HCT116 (cell line): ENCODE measurements at places on chromosomes 2 and 18. TPM values are rescaled to one million over a fixed set of nuclear protein-coding genes. Genes with fewer than 3 reads are reported as not detected.

DNA sequence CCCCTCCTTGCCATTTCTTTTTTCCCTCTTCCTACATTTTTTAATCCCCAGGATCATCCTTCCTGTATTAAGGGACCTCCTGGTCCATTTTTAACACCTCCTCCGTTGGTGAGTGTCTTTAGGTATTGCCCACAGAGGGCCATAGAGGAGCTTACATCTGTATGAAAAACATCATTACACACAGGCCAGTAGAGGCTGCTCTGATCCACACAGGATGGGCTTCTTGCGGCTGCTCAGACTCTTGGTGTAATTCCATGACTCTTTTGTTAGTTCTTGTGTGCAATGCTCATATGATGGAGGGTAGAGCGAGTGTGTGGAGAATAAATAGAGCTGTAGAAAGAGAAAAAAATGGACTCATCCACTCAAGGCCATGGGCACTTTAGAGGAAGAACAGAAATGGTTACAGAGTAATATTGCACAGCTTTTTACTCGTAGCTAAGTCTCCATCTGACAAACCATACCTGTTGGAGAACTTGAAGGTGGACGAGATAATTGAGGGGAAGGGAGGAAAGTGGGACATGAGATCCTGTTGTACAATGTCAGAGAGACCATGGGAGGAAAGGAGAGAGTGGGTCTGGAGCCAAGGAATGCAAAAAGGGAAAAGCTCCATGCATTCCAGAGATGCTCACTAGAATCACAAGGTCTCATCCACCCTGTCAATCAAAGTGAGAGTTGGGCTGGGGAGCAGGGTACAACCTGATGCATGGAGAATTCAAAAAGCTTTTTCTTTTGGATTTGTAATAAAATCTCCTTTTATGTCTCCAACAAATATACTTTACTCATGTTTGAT is 129.7 kb upstream of the TNP1 start:
- H3K27me3 ChIP-seq = peaks cover 62% of the 10 kb centered on the region
- H3K36me3 ChIP-seq = no peaks in the 10 kb centered on the region
- H3K4me3 ChIP-seq = no peak overlapping the region
- no peaks in the 10 kb centered on the region for H3K4me1 ChIP-seq
- no peak overlapping the region for H3K27ac ChIP-seq

DNA sequence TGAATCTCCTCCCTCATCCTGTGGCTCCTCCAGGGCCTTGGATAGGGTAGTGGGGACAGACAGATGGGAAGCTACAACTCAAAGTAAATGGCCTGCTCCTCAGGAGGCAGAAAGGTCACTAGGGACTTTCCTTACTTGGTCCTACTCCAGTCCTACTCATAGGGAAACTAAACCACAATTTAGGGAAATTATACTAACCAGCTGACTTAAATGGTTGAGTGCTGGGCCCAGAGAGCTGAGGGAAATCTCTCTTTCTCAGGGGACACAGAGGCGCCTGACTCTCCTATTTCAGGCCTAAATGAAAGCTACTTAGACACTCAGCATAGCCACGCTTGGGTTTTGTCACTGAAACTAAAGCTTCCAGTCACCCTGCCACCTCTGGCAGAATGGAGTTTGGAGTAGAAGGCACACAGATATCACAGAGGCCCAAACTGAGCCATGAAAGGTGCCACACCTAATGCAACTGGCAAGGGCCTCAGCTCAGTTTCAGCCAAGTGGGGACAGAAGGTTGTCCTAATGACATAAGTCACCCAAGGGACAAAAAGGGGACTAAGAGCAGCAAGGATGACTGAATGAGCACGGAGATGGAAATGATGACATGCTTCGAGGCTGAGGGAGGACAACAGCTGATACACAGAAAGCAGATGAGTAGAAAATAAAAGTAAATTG is 24.0 kb downstream of the CERKL start:
- no peak overlapping the region for H3K27ac ChIP-seq
- H3K36me3 ChIP-seq = no peaks in the 10 kb centered on the region
- no peak overlapping the region for H3K4me3 ChIP-seq
- no peak for DNase-seq
- H3K4me1 ChIP-seq = no peaks in the 10 kb centered on the region

- H3K27me3 ChIP-seq = no peaks in the 10 kb centered on the region
- H3K36me3 ChIP-seq = no peaks in the 10 kb centered on the region
Observed at GRCh38 chr2:106965611-106966010, 79.6 kb upstream of the ST6GAL2 start.

DNA sequence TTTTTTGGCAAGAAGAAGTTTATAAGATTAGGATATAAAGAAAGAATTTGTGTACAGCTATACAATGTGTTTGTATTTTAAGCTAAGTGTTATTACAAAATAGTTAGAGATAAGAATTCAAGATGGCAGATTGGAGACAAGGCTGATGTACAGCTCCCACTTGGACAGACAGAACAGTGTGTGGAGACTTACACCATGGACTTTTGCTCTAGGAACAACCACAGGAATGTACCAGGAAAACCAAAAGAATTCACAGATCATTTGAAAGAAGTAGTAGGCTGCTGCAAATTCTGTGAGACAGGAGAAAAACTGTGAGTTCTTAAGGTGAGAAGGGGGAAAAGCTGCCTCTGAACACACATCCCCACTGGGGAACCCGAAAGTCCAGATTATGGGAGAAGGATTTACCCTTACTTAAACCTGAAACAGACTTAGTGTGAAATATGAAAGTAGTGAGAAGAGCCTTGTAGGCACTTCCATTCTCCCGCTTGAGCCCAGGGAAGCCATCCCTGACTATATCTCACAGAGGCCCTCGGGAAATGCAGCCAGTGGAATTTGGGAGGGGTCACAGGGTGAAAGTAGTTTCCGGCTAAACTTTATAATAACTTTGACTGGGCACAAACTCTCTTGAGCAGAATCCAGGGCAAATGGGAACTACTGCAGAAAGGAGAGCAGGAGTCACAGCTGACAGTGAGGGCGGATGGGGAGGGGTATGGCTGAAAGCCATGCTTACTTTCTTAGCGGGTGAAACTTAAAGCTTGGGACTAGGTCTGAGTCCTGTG is 11.6 kb upstream of the RPRD1A start:
- H3K4me1 ChIP-seq = no peaks in the 10 kb centered on the region
- no peaks in the 10 kb centered on the region for H3K36me3 ChIP-seq
- H3K27me3 ChIP-seq = no peaks in the 10 kb centered on the region

DNA sequence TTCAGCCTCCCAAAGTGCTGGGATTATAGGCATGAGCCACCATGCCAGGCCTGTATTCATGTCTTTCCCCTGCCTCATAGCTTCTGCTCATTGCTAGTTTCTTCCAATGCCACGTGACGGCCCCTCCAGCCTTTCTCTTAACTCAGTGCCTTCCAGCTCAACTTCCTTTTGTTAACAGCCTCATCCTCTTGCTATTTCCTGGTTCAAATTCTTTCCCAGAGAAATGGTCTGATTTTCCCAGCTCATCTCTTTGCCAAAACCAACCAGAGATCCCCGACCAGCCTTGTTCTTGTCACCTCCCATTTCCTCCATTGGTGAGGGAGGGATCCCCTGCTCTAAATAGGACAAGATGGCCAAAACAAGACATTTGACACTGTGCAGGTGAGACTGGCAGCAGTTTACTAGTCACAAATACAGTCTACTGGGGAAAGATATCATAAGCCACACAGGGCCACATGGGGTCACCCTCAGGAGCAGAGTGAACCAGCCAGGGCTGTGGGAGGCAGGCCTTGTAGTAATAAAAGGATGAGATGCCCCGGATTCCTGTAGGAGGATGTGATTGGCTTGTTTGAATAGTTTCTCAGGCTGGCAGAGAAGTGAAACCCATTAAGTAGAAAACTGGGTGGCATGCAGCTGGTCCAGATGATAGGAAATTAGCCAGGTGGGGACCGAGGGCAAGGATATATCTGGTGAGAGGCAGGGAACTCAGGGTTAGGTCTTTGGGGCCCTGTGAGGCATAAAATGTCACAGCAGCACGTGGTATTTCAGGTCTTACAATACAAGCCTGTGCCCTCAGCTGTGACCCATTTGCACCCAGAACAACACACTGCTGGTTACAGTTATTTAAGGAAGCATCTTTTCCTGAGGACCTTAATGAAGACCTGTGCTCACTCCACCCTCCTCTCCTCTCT is 6.4 kb downstream of the CD207 start:
- no peak for DNase-seq
- H3K4me1 ChIP-seq = no peaks in the 10 kb centered on the region
- no peak overlapping the region for H3K27ac ChIP-seq
- H3K36me3 ChIP-seq = no peaks in the 10 kb centered on the region
- H3K27me3 ChIP-seq = no peaks in the 10 kb centered on the region
- H3K4me3 ChIP-seq = no peak overlapping the region

GRCh38 chr2:229922449-229923386 is at the start of gene FBXO36:
Gene FBXO36 (plus strand): TSS chr2:229922503. CDS start chr2:229922514, 11 bp downstream.
- H3K36me3 ChIP-seq = no peaks in the 10 kb centered on the region
- peak; percentile 80 for DNase-seq
- H3K27me3 ChIP-seq = no peaks in the 10 kb centered on the region
- H3K4me3 ChIP-seq = peak within 1 kb of the TSS; percentile 77
- H3K4me1 ChIP-seq = peaks cover 17% of the 10 kb centered on the region

DNA sequence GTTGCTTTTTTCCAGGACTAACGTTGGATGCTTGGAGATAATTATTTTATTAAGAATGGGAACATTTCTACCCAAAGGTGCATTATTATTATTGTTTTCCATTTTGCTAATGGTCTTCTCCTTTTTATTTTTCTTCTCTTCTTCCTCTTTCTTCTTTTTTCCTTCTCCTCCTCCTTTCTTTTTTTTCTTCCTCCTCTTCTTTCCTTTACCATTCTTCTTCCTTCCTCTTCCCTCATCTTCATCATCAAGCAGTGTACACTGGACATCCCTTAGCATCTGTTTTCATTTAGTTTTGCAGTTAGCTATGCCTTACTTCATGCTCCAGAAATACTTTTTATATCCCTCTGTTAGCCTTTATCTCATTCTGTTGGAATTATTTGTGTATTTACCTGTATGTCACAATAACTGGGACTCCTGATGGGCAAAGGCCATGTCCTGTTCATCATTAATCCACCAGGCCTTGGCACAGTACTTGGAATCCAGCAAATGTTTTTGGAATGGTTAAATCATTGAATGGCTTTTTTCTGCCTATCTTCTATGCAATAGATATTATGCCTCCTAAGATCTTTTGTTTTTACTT is 162.7 kb downstream of the CAMKMT start:
- no peaks in the 10 kb centered on the region for H3K36me3 ChIP-seq
- no peak overlapping the region for H3K27ac ChIP-seq
- DNase-seq = no peak
- no peaks in the 10 kb centered on the region for H3K27me3 ChIP-seq
- H3K4me1 ChIP-seq = no peaks in the 10 kb centered on the region

- H3K27ac ChIP-seq = no peak overlapping the region
- no peaks in the 10 kb centered on the region for H3K27me3 ChIP-seq
Observed at GRCh38 chr2:239970004-239970623, 55.0 kb downstream of the NDUFA10 start.

DNA sequence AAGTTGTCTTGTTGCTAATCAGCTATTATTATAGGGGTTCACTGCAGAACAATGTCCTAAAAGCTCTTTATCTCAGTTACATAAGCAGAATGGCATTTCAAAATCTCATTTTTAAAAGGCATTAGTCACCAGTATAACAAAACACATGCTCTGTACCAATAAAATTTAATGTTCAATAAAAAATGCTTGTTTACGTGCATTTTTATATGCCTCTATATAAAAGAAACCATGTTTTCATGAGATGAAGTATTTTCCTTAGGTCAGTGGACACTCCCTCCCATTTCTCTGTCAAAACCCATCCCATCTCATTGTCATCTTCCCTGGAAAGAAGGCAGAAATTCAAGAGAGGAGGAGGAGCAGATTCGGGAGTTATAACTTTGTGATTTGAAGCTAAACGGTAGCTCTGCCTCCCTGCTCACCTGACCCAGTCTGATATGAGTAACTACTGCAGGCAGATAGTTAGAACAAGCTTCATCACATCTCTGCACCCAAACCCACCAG is 231.9 kb upstream of the SIX2 start:
- DNase-seq = no peak
- H3K4me1 ChIP-seq = peaks cover 15% of the 10 kb centered on the region
- H3K27me3 ChIP-seq = no peaks in the 10 kb centered on the region
- H3K27ac ChIP-seq = no peak overlapping the region
- no peak overlapping the region for H3K4me3 ChIP-seq
- no peaks in the 10 kb centered on the region for H3K36me3 ChIP-seq

GRCh38 chr2:58197894-58198293 is 43.2 kb downstream of the FANCL start:
- no peak overlapping the region for H3K27ac ChIP-seq
- DNase-seq = no peak
- H3K4me3 ChIP-seq = no peak overlapping the region
- peaks cover 10% of the 10 kb centered on the region for H3K36me3 ChIP-seq
- H3K4me1 ChIP-seq = no peaks in the 10 kb centered on the region
- H3K27me3 ChIP-seq = no peaks in the 10 kb centered on the region

- H3K4me3 ChIP-seq = no peak overlapping the region
- no peak overlapping the region for H3K27ac ChIP-seq
- no peaks in the 10 kb centered on the region for H3K36me3 ChIP-seq
- no peak for DNase-seq
- peaks cover 3% of the 10 kb centered on the region; the same call in 1 of the 2 replicates for H3K27me3 ChIP-seq
Observed at GRCh38 chr2:66201242-66201641, 233.7 kb upstream of the MEIS1 start.

The D2HGDH gene
- 46.3 TPM for total RNA-seq

The SLC4A5 gene
- 0.91 TPM for total RNA-seq

The SLC30A3 gene
- 20.5 TPM for total RNA-seq

The FIGLA gene
- not detected for total RNA-seq

The SIX3 gene
- 1.2 TPM for total RNA-seq

The SPR gene
- total RNA-seq = 66.9 TPM

The IL36G gene
- total RNA-seq = not detected

The CELF4 gene
- total RNA-seq = not detected
